ENCODE measurements at places on chromosomes 7 and 10.

DNA sequence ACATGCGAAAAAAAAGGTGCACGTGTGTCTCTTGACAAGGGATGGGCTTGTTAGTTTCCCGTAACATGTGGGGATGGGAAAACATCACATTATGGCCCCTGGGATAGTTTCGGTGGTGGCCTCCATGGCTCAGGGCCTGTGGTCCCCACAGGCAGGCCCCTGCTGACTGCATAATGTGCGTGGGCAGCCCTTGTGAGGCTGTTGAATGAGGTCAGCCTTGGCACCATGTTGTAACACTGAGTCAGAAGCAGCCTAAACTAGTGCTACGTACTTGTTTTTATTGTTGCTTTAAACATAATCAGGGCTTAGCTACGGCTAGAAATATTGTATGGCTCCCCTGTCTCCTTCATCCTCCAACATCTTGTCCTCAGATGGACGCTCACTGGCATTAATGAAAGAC is 80.6 kb downstream of the BEND7 start:
- no peak for DNase-seq

DNA sequence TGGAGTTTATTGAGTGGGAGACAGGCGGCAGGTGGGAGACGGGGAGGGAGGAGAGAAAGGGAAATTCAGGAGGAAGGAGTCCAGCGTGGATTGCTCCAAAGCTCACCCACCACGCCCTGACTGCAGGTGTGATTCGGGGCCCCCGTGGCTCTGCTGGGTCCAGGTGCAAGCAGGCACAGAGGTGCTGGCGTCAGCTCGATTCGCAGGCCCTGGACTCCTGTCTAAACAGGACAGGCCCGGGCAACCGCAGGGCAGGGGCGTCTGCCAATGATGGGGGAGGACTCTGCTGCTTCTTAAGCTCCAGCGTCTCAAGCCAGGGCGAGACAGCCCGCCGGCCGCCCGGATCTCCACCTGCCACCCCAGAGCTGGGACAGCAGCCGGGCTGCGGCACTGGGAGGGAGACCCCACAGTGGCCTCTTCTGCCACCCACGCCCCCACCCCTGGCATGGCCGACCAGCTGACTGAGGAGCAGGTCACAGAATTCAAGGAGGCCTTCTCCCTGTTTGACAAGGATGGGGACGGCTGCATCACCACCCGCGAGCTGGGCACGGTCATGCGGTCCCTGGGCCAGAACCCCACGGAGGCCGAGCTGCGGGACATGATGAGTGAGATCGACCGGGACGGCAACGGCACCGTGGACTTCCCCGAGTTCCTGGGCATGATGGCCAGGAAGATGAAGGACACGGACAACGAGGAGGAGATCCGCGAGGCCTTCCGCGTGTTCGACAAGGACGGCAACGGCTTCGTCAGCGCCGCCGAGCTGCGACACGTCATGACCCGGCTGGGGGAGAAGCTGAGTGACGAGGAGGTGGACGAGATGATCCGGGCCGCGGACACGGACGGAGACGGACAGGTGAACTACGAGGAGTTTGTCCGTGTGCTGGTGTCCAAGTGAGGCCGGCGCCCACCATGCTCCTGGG is at the start of gene CALML3:
Gene CALML3 (plus strand): TSS at position 321 of the 920 bp plus-strand sequence. CDS start 125 bp downstream, at position 446.
- DNase-seq, result peak; percentile 8

- DNase-seq, result no peak
Observed at GRCh38 chr10:18984531-18984930, 64.1 kb upstream of the MALRD1 start.

DNA sequence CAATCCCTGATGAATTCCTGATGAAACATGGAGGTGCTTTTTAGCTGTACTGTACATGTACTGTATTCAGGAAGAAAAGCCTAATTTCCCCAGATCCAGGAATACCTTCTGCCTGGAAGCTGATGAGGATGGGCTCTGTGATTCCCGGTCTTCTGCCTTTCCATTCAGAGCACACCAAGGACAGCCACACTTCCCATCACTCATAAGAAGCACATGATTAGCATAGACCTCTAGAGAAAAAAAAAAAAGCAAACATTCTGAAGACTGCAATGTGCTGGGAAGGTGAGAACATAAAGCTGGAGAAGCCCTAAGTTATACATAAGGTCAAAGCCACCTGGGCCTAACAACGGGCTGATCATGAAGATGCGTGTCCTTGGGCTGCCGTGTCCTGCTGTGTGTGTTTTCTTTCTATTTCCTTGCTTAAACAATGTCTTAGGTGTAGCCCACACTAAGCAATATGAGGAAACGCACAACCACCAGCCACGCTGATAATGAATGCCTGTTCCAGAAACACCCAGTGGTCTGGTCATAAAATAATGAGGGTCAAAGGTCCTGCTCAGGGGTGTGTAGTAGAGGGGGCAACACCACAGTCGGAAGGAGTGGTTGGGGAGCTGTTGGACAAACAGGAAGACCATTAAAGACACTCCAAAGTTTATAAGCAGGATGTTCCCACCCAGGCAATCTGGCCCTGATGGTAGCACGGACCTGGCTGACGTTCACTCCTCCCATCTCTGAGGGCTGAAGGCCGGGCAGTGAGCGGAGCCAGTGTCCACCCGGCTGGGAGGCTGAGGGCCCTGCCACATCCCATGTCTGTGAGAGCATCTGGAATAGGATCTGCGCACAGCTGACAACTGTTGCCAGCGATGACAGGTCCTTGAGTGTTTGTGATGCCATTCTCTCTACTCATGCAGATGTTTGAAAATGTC is 7.9 kb downstream of the PKD1L1 start:
- DNase-seq, result no peak

DNA sequence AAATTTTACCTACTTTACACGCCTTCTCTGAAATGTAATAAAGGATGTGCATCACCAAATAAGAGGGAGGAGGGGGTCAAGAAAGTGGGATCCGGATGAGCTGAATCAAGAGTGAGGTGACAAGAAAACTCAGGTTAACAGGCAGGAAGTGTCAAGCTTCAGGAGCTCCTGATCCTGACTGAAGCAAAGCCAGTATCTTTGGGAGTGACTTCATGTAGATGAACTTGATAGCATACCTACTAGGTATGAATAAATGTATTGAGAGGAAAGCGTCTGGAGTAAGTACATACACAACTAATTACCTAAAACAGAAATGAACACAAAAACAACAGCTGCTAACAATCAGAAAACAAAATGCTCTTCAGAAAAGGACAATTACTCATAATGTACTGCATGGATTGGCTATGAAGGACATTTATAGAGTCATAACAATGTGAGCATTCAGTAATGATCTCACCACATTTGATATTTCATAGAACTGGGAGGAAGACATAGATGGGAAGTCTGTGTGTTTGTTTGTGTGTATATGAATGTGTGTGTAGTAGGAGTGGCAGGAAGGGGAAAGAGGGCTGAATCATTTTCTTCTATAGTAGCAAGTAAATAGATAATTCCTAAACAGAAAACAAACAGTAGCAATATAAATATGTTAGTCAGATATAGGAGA is 29.4 kb downstream of the PRKG1 start:
- DNase-seq, result no peak

DNA sequence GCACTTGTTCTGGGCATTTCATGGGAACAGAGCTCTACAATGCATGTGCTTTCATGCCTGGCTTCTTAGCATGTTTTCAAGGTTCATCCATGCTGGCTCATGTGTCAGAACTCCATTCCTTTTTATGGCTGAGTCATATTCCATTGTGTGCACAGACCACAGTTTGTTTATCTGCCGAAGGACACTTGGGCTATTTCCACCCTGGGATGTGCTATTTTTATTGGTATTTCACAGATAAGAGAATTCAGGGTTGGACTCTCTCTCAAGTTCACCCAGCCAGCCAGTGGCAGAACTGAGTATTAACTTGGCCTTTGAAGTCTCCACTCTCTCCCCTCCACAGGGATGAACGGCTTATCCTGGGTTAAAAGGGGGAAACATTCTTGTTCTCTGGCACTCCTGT is 190.7 kb upstream of the GPR26 start:
- no peak for DNase-seq

DNA sequence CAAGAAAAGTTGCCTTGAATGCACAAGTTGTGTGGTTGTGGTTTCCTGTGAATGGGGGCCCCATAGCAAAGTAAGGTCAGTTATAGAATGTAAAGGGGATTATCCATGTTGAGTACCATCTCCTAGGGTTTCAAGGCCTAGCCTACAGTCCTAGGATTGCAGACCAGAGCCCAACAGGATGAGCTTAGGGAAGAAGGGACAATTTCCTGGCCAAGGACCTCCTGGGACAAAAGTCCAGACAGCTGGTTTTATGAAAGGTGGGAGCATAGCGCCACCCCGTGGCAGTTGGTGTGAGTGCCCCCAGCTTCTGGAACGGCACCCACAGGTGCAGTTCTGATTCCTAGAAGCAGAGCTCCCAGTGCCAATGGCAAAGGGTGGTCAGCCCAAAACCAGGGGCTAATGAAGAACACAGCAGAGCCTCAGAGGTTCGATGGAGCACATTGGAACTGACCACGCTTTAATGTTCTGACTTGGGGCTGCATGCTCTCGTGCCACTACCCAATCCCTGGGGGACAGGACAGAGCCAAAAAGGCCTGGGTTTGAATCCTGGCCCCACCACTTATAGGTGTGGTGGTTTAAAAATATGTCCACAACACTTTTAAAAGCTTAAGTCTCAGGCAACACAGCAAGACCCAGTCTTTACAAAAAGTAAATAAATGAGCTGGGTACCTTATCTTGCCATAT is 25.8 kb upstream of the TMEM120A start:
- peak; percentile 72 for DNase-seq

GRCh38 chr7:41732843-41733306 is 30.0 kb upstream of the INHBA start:
- no peak for DNase-seq

- no peak for DNase-seq
Observed at GRCh38 chr7:23967949-23968599, 258.1 kb downstream of the STK31 start.

GRCh38 chr10:61175316-61175715 is 231.3 kb upstream of the RHOBTB1 start:
- no peak for DNase-seq

DNA sequence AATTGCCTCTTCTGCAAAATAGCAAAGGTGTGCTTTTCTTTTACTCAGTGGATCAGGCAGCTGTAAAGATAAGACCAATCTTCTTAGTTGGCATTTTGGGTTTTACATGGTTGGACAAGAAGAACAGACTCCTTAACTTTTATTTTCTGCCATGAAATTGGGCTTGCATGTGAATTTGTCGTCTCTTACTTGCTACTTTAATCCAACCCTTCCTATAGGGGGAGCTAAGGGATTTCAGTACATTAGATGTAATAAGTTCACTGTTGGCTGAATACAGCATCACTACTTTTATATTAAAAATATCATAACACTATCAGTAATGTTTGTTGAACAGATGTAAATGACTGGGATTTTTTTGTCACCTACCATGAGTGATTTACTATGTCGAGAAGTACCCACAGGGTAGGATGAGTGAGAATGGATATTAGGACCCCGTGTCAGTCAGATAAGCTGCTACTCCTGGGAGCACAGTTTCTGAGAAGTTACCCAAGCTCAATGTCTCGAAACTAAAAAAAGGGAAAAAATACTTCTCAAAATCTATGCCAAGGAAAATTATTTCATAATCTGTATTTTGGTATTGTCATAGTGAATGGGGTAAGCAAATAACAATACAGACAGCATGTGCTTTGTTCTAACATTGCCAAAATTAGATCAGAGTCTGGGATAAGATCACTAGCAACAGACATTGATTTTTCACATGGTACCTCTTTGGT is 127.4 kb upstream of the AGR3 start:
- no peak for DNase-seq

- DNase-seq, result no peak
Observed at GRCh38 chr7:44322631-44323363, 2.6 kb downstream of the CAMK2B start.

GRCh38 chr10:23886355-23886754 is 322.6 kb upstream of the KIAA1217 start:
- DNase-seq, result no peak
